Type B pancreatic cell (in vitro differentiated cells): ENCODE measurements at places on chromosomes 7 and 10.

DNA sequence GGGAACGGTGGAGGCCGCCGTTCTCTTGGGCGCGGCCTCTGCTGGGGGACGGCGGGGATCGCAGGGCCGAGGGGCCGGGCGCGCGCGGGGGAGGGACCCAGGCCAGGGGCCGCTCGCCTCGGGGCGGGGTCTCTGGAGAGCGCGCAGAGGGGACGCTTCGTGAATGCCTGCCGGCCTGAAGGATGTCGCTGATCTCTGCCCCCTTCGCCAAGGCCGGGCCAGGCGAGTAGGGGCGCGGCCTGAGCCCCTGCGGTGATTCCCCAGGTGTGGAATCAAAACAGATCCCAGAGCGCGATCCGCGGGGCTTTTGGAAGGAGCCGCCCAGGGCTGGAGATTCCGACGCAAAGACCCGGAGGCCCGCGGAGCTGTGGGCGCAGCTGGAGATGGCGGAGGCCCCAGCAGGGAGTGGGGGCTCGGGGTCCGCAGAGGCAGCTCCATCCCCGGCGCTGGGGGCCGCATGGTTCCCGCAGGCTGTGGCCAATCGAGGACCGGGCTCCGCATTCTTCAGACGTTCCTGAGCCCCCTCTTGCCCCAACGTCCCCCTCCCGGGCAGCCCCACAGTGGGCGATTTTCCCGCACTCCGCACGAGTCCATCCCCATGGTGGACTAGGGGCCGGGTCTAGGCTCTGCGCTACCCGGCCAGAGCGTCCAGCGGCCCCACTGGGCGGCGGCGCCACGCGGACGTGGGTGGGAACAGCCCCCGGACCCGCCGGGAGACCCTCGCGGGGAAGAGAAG, 166.0 kb downstream of the ACTR3B start:
- peak overlapping the region; percentile 80 for H3K4me3 ChIP-seq
- DNase-seq: no peak
- H3K27ac ChIP-seq: no peak overlapping the region
- H3K4me1 ChIP-seq: peaks cover 5% of the 10 kb centered on the region
- peaks cover 57% of the 10 kb centered on the region for H3K27me3 ChIP-seq

- H3K36me3 ChIP-seq: no peaks in the 10 kb centered on the region
- no peak overlapping the region for H3K4me3 ChIP-seq
- peaks cover 5% of the 10 kb centered on the region for H3K27me3 ChIP-seq
- no peaks in the 10 kb centered on the region for H3K4me1 ChIP-seq
- H3K27ac ChIP-seq: no peak overlapping the region
These were observed 90.5 kb upstream of the SEM1 start for GRCh38 chr7:96800122-96800521.

DNA sequence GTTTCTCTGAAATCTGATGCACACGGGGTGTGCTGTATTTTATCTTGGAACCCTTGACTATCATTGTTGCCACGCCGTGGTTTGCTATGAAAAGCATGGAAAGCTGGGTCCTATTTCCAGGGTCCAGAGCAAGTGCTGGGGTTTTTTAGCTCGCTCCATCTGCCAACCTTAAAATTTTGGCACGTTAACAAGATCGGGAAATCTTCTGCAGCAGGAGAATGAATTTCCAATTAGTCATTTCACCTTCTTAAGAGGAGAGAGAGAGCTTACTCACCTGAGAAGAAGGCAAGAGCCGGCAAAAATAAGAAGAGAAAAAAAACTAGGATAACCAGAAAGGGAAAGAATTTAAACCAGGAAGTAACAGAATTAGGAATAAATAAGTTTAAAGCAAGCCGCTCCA, 223.6 kb upstream of the CELF2 start:
- no peak overlapping the region for H3K27ac ChIP-seq
- no peaks in the 10 kb centered on the region for H3K36me3 ChIP-seq
- H3K27me3 ChIP-seq: peaks cover 31% of the 10 kb centered on the region

DNA sequence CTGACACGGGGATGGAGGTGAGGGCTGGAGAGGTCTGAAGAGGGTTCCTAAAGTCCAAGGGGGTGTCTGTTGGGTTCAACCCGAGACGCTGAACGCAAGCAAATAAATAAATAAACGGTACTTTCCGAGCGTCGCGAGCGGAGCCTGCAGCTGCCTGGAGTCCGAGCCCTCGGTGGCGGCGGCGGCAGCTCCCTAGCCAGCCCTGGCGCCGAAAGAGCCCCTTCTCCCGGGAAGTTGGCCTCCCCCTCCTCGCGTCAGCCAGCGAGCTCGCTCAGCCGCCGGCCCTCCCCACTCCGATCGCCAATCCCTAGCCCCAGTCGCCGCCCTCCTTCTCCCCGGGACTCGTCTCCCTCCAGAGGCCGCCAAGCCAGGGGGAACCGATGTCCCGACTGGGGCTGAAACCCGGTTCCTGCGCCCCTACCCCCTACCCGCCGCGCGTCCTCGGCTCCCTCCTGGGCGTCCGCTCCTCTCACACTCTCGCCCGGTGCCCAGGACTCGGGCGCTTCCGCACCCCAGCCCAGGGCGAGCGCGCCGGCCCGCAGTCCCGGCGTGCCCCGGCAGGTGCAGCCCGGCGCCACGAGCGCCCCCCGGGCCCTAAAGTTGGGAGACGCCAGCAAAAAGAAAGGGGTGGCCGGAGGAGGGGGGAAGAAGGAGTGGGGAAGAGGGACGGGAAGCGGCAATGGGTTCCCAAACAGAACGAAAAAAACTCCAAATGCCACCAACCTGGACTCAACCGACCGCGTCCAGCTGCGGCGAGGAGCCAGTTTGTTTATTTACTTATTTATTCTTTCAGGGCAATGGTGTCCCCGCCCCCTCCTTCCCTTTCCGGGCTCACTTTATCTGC, at the start of gene GFRA1:
GFRA1 (minus strand) TSS at position 767 of the 844 bp plus-strand sequence. CDS start 1,177 bp downstream, outside the sequence.
- H3K4me1 ChIP-seq: peaks cover 18% of the 10 kb centered on the region
- H3K4me3 ChIP-seq: peak within 1 kb of the TSS; percentile 98
- peaks cover 69% of the 10 kb centered on the region for H3K27me3 ChIP-seq
- peaks cover 5% of the 10 kb centered on the region for H3K36me3 ChIP-seq
- peak within 1 kb of the TSS; percentile 91 for H3K27ac ChIP-seq

DNA sequence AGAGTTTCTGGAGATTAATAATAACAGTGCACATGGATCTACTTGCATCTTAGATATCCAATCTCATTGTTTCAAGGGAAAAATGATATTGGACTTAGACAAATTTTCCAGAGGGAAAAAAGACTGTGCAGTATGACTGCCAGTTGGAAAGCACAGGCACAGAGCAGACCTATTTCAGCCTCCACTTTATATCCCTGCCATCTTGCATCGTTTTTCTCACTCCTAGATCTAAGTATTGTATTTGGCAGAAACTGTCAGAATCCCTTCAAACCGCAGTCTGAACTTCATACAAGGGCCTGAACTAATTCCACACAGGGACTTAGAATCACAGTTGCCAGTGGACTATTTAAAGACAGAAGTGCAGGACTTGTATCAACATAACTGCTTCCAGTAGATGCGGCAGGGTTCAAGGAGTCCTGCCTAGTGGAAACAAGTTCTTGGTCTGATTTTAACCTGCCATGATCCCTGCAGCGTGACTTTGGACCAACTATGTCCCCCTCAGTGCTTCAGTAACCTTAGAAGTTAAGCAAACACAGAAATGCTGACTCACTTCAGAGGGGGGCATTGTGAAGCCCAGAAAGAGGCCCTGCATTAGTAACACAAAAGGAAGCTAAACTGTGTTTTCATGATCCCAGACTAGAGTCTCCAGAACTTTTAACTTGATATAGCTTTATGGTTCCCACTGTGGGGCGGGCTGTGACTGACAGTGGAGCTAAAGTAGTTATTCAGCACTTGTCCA, 95.7 kb upstream of the PALS2 start:
- H3K4me3 ChIP-seq: peak overlapping the region; percentile 15
- H3K36me3 ChIP-seq: no peaks in the 10 kb centered on the region
- H3K4me1 ChIP-seq: peaks cover 26% of the 10 kb centered on the region
- no peaks in the 10 kb centered on the region for H3K27me3 ChIP-seq
- DNase-seq: no peak
